ENCODE measurements at places on chromosomes 11 and 22.
A peak's percentile ranks its signal among the peaks of the same experiment; 100 is the strongest.

- no peak for DNase-seq
Measured at GRCh38 chr11:35617316-35617686, 959 bp upstream of the FJX1 start.

GRCh38 chr11:17699147-17700114, 19.9 kb upstream of the MYOD1 start:
- DNase-seq: no peak

GRCh38 chr11:119641983-119642745, 86.8 kb downstream of the NECTIN1 start:
- no peak for DNase-seq

GRCh38 chr11:72587696-72588095, 86.5 kb downstream of the PDE2A start:
- DNase-seq: no peak

GRCh38 chr11:130148796-130149326, 10.7 kb upstream of the ST14 start:
- no peak for DNase-seq

- DNase-seq: no peak
Measured at GRCh38 chr22:49011379-49011768, 816.3 kb downstream of the BRD1 start.

DNA sequence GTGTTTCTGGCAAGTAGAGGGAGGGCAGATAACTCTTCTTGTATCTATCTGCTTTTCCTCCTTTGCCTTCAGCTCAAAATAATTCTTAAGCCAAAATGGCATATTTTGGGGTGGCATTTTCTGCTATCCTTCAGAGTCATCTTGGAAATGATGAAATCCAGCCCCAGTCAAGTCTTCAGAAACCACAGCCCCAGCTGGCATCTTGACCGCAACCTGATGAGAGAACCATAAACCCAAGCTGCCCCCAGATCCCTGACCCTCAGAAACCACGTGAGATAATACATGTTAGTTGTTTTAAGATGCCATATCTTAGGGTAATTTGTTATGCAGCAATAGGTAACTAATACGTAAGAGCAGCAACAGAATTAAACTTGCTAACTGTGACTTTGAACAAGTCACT, 15.1 kb upstream of the PAMR1 start:
- no peak for DNase-seq

- peak; percentile 63 for DNase-seq
Measured at GRCh38 chr22:50314455-50315288, 7.2 kb upstream of the PLXNB2 start.

Measured in effector memory CD8-positive, alpha-beta T cell (primary cell).